CD4-positive, alpha-beta T cell treated with Interleukin-17A for 4 hours (primary cell): ENCODE measurements at places on chromosomes 2 and 18.

- no peak for DNase-seq
These were observed 17.4 kb upstream of the CHAC2 start for GRCh38 chr2:53750041-53750768.

DNA sequence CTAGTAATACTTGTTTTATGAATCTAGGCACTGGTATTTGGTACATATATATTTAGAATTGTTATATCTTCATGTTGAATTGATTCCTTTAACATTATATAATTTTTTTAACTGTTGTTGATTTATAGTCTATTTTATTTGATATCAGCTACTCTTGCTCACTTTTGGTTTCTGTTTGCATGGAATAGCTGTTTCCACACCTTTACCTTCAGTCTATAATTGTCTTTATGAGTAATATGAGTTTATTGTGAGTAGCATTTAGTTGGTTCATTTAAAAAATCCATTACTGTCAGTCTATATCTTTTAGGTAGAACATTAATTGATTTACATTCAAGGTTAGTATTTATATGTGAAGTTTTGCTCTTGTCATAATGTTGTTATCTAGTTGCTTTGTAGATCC lies 58.6 kb downstream of the SMCHD1 start:
- no peak for DNase-seq

DNA sequence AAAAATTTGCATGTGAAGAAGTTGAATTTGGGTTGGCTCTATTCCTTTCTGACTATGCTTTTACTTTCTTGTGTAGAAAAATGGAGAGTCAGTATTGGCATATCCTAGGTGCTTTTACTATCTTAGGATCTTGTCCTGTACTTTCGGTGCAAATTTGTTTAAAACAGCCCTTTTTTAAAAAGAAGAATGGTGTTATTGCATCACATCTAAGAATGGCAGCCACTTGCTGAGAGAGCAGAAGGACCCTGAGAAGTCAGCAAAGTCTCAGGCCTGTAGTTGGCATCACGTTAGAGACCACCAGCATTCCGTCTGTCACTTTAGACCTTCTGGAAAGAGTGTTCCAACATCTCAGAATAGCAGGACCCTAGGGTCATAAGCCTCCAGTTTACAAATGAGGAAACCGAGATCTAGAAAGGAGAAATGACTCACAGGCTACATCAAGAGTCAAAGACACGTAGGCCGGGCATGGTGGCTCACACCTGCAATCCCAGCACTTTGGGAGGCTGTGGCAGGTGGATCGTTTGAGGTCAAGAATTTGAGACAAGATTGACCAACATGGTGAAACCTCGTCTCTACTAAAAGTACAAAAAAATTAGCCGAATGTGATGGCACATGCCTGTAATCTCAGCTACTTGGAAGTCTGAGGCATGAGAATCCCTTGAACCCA lies 42.5 kb downstream of the SPATS2L start:
- DNase-seq = no peak

DNA sequence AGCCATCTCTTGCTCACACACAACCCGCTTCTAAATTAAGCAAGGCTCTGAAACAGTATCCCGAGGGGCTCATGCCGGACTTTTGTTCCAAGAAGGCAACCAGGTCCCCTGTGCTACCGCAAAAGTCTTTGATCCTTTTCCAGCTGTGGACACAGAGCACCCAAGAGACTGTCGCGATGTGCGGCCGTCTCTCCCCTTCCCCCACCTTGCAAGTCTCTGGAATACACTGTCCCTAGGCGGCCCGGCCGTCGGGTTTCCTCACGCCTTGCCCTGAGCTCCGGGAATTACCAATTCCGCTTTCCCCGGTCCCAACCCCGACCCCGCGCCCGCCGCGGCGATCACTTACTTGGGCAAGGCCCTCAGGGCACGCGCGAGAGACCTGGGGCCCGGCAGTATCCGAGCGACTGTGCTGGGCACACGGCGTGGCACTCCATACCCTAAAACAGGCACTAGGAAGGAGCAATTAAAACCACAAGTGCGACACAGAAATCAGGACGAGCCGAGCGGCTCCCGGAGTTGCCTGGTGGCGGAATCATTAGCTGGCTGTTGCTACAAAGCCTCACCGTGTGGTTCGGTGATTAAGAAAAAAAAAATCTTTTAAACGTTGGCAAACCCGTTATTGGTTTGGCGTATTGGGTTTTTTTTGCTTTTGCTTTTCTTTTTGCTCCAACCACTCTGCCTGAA lies 2.2 kb upstream of the DLX1 start:
- no peak for DNase-seq

- DNase-seq = no peak
These were observed 10.8 kb downstream of the AGFG1 start for GRCh38 chr2:227482638-227483340.

GRCh38 chr2:170817093-170818035 lies 677 bp downstream of the GAD1 start:
- peak; percentile 16 for DNase-seq

DNA sequence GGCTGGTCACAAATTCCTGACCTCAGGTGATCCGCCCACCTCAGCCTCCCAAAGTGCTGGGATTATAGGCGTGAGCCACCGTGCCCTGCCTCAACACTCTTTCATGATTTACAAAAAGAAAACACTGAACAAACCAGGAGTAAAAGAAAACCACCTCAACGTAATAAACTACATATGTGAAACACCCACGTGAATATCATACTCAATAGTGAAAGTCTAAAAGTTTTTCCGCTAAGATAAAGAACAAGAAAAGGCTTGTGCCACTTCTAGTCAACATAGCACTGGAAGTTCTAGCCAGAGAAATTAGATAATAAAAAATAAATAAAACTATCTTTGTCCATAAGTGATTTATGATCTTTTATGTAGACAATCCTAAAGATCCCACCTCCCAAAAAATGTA lies 68.5 kb downstream of the ROCK2 start:
- no peak for DNase-seq

DNA sequence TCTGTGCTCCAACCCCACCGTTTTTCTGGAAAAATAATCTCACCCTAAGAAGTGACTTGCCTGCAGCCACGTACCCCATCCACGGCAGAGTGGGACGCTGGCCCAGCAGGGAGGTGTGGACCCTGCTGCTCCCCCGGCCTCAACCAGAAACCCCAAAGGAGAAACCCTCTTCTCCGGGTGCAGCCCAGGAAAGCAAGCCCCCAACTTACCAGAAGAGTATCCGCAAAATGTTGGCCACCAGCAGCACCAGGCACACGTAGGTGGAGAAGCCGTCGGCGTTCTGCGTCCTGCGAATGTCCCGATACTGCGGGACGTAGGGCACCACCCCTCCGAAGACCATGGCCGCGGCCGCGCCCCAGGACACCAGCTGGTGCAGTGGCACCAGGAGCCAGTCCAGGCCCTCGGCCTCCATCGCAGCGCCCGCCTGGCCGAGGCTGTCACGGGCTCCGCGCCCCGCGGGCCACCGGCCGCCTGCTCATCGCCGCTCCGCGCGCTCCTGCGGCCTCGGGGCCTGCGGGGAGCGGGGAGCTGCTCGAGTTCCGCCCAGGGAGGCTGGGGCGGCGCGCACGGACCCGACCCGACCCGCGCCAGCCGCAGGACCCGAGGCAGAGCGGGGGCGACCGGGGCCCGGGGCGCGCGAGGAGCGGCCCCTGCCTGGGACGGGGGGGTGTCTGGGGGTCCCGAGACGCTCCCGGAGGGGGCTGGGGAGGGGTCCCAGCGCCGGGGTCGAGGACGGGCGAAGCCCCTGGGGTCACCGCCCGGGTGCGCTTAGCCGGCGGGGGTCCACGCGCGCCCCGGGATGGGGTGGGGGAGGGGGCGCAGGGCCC lies 725 bp downstream of the SLC66A2 start:
- peak; percentile 42 for DNase-seq

- DNase-seq = no peak
These were observed 33.0 kb downstream of the PDK1 start for GRCh38 chr2:172588931-172589330.

DNA sequence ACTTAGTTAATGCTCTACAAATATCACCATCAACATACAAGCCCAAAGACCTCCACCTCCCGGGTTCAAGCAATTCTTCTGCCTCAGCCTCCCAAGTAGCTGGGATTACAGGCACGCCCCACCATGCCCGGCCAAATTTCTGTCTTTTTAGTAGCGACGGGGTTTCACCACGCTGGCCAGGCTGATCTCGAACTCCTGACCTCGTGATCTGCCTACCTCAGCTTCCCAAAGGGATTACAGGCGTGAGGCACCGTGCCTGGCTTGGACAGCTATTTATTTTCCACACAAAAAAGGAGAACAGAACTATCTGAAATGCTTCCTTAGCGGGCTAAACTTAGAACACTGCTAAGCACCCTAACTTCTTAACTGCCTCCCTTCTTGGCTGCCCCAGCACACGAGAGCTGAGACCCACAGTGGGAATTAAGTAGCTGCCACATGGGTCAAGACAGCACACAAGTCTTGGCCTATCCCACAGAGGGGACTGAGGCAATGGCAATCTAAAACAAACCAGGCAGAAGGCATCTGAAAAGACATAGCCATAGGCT lies 24.8 kb downstream of the CYTIP start:
- no peak for DNase-seq

GRCh38 chr2:70651014-70651413 lies 97.4 kb upstream of the TGFA start:
- no peak for DNase-seq

DNA sequence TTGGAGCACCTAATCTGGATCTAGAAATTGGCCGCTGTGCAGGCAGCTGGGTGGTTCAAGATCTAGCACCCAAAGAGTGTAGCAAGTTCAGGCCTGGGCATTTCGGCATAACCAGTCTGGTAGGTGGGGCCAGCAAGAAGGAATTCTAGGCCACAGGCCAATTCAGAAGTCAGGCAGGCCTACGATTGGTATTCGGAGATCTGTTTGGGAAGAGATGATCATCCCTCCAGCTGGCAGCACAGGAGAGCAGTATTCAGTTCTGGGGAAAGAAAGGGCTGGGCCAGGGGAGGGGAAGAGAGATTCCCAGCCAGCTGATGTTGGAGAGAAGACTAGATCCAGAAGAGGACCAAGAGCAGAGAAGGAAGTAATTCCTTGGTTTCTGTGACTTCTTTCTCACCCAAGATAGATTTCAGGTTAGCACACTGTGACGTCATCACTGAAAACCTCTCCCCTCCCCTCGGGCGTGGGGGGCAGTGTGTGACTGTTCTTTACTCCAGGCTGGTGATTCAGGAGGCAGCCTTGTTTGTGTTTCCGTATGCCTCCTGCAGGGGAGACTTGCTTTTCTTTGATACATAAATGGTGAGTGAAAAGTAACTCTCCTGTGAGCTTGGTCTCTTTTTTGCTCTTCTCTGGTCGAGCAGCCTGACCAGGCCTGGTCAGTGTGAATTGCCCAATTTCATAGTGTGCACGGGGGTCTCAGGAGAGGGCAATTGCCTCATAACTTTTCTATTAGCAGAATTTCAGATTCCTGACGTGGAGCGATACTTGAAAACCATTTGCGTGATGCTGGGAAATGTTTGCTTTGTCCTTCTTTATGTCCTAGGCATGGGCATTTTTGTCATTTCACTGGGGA lies 61.1 kb downstream of the MEIS1 start:
- no peak for DNase-seq

GRCh38 chr2:130850788-130851623 lies 14.3 kb downstream of the ARHGEF4 start:
- DNase-seq = no peak

DNA sequence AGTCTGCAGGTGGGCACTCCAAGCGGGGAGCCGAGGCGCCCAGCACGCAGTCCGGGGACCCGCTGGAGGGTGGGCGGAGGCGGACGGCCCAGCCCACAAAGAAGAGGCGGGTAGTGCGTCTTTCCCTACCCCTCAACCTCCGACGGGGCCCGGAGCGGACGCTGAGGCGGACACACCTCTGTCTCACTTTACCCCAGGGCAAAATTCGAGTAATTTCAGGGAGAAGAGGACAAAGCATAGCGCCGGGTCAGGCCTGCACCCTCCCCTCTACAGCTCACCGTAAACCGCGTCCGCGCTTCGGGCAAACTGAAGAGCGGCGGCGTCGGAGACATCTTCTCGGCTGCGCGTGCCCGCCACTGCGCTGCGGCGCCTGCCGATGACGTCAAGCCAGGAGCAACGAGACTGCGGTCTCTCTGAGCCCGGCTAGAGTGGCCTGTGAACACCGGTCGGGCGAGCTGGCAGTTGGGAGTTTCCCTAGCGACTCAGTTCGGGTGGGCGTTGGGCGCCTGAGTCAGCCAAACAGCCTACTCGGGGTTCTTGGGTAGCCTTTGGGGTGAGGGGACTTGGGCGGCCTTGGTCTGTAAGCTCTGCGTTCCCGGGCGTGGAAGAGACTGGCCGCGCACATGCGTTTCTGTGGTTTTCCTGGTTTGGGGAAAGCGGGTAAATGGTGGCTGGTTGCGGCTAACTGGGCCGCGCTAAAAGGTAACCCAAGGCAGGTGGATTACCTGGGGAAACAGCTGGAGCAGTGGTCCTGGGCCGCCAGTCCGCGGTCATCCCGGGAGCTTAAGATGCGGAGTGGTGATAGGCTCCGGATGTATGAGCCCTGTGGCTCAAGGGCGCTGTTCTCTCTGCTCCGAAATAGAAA lies at the start of gene THOC1:
TSS of gene THOC1 (minus strand) at position 360 of the 865 bp plus-strand sequence. CDS start at position 332, 28 bp downstream.
- peak; percentile 93 for DNase-seq

DNA sequence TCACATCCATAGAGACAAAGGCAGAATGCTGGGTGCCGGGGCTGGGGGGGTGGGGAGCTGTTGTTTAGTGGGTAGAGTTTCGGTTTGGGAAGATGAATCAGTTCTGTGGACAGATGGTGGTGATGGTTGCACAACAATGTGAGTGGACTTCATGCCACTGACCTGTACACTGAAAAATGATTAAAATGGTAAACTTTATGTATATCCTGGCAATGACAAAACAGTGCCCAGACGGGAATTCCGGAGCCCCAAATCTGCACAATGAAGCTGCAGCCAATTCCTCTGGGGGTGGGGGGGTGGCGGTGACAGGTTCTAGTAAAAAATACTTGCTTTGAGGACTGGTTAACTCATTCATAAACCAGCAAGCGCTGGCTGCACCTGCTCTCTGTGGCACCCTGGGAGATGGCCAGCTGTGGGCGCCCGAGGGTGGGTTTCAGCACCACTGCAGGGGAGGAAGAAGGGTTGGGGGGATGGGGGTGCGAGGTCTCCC lies 81.8 kb upstream of the HPCAL1 start:
- DNase-seq = no peak

DNA sequence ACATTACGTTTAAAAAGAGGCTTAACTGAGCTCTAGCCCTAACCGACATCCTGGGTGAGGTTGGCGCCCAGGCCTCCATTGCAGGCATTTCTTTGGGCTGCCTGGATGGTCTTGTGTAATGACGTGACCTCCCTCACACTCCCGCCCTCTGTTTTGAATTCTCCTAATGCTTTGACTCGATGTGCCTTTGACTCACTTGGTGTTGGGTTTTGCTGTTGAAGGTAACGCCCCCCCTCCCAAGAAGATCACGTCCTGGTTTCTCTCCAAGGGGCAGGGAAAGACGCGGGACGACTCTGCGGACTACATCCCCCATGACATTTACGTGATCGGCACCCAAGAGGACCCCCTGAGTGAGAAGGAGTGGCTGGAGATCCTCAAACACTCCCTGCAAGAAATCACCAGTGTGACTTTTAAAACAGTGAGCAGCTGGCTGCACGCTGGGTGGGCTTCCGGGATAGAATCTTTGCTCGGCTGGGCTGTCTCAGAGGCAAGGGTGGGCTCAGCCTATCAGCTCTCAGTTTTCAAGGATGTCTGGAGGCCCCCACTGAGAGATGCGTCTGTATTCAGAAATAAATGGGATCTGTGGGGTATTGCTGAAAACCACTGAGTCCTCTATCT lies 87.9 kb upstream of the ATG16L1 start:
- no peak for DNase-seq

GRCh38 chr2:98540536-98540935 lies 67.8 kb downstream of the COA5 start:
- DNase-seq = no peak

GRCh38 chr18:70373042-70373519 lies 84.2 kb downstream of the SOCS6 start:
- DNase-seq = no peak
